ENCODE measurements at places on chromosomes 3 and 15.

- no peak for DNase-seq
These were observed 43.8 kb upstream of the SLC25A26 start for GRCh38 chr3:66177026-66177425.

GRCh38 chr3:183211352-183211751 lies 41.7 kb upstream of the B3GNT5 start:
- no peak for DNase-seq

DNA sequence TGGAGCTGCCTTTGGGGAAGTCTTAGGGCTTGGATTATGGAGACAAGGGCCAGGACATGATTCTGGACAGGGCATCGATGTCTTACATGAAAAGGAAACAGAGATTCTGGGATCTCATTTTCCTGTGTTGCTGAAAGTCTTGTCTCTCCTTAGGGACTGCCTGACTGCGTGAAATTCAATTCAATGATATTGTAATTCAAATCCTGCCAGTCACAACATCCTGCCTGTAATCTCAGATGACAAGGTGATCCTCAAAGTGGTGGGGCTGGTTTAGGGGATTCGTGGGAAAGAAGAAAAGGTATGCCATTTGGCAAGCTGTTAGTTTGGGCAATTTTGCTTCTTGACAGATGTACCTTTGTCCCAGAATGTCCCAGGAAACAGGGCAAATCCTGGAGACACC lies 129.1 kb downstream of the KBTBD8 start:
- DNase-seq = no peak

- no peak for DNase-seq
These were observed 140.9 kb upstream of the ROPN1 start for GRCh38 chr3:124132813-124133212.

GRCh38 chr3:79960594-79960993 lies 192.8 kb upstream of the ROBO1 start:
- no peak for DNase-seq

DNA sequence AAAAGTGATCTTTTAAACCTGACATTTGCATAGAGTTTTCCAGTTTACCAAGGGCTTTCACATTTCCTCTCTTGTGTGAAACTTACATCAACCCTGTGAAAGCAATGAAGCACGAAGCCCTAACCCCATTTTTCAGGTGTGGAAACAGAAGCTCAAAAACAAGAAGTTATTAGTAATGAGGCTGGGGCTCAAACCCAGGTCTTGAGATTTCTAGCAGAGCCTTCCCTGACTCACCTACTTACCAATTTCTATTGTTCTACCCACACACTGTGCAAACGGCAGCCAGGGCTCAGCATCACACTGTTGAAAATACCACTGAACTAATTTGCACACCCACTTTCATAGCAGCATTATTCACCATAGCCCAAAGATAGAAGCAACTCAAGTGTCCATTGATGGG lies 117.8 kb upstream of the IGF1R start:
- DNase-seq = no peak

DNA sequence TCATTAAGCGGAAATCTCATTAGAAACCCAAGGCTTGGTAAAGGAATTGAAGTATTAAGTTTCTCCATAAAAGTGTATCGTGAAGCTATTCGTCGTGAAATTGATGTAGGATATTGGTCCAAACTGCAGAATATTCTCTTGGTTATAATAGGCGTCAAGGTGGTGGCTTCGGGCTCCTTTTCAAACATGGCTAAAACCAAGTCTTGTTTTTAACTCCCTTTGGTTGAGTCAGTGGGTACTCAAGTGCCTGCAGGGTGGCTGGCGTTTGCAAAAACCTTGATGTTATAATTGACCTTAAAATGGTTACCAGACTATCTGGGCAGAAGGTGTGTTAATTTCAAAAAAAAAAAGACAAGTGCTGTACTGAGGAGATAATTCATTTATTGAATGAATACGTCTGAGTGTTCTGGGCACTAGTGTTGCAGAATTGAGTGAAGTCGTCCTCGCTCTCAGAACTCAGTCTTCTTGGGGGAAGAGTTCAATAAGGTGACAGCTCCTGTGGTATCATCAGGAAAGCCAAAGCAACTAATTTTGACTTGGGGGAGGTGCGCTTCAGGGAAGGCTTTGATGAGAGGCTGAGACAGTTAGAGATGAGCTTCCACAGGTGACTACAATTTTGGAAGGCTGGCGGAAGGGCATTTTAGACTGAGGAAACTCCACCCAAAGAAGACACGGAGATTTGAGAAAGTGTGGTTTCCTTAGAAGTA lies 1.5 kb downstream of the UBE2Q2 start:
- no peak for DNase-seq

DNA sequence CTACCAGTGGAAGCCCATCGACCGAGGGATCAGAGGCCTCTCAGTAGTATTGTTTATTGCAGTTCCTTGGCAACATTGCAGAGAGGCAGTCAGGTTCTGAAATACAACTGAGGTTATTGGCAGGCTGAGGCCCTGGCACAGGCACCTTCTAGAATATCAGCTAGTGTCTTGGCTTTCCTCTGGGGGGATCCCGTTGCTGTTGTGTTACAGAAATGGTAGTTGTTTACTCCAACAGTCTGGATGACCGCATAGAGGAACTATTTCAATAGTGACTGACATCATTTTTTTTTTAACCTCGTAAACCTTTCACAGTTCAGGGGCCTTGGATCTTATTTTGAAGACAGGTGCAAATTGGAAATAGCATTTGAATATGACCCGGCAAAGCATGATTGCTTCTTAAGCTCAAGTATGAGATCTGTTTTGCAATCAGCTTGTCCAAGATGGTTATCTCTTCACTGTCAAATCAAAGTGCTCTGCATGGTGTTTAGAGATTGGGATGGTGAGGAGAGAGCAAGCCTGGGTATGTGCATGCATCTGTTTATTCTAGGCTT lies 63.9 kb downstream of the PGPEP1L start:
- DNase-seq = no peak

DNA sequence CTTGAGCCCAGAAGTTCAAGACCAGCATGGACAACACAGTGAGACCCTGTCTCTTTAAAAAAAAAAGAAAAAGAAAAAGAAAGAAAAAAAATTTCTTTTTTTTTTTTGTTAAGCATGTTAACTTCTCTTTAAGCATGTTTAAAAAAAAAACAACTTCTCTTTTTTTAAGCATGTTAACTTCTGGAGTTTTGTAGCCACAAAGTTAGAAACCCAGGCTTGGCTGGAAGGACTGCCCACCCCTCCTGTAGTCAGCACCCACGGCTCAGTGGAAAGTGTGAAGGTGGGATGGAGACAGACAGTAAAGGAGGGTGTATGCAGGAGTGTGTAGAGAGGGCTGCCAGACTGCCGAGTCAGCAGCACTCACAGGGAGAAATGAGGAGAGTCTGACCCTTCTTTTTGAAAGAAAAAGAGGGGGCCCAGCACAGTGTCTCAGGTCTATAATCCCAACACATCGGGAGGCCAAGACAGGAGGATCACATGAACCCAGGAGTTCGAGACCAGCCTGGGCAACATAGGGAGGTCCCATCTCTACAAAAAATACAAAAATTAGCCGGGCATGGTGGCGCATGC lies 33.2 kb downstream of the GOLGA8S start:
- no peak for DNase-seq

DNA sequence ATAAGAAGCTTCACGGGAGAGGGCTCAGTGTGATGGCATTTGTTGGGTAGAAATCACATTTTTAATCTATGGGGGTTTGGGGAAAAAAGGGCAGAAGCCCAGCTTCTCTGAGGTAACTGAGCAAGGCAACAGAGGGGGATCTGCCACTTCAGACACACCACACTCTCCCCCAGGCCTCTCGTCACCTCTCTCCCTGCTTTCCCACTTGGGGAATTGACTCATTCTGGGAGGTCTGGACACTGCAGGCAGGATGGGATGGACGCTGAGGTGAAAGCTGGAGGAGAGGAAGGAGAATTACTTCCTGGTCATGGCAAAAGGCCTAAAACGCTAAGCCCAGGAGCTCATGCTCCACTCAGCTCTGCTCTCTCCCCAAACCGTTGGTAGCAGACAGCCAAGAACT lies 33.2 kb downstream of the MYO5C start:
- no peak for DNase-seq

DNA sequence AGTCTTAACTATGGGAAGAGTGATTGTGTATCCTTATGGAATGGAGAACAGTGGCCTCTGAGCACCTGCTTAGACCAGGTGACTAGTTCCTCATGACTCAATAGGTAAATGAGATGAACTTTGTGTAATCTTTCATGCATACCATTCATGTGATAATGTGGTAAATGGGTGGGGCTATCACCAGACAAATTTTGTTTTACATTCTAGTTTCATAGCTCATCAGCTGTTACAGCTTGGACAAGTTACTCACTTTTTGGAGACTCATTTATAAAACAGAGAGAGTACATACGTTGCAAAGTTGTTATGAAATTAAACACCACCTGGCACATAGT lies 103.7 kb upstream of the TGFBR2 start:
- DNase-seq = no peak

DNA sequence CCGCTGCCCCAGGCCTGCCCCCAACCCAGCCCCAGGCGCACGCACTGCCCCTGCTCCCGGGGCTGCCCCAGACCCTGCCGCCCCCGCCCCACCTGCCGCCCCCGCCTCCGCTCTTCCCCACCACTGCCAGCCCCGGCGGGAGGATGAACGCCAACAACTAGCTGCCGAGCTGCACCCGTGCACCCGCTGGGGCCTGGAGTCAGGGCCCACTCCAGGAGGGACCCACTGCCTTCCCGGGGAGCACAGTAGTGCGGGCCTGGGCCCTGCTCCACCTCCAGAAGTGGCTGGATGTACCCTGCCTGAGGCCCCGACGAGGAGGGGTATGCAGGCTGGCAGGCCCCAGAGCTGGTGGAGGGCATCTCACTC lies 10.9 kb downstream of the ZBTB47 start:
- DNase-seq = no peak

DNA sequence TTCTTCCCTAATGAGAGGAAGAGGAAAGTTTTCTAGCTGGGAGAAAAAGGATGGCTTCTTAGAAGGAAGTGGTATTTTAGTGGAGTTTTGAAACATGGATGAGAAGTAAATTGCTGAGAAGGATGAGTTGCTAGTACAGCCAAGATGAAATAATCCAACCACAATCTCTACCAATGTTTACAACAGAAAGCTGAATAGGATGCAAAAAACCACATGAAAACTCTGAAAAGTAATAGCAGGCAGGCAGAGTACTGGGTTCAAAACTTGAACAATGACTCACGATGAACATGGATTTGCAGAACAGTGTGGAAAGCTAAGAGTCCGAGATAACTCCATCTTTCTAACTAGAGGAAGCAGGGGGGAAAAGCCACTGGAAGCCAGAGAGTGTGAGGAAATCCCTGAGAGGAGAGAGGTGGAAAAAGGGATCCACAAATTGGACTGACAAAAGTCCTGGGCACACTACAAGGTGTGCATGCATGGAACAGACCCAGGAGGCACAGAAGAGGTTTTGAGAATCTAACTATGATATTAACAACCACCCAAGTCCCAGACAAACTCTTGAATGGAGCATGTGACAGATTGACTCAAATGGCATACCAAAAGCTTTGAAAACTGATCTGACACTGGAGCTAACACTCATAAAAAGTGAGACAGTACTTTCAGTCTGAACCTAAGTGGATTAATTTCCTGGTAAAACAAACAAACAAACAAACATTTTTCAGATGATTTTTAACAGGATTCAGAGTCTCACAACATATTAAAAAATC lies 76.7 kb downstream of the ST6GAL1 start:
- DNase-seq = no peak

DNA sequence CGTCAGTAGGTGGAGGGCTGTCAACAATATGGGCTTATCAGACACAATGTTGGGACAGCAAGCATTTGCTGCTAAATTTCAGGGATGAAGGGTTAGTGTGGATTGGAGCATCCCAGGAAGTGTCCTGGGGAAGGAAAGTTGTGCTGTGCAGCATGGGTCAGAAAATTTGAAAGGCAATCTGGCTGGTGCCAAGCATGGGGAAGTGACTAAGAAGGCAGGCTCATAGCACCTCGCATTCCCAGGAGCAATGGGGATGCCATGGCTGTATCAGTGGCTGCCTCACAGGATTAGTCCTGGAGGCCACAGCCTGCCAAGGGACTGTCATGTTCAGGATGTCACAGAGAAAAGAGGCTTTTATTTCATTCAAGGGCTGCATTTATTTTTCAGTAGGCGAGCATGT lies 322.4 kb upstream of the TRIM42 start:
- no peak for DNase-seq

DNA sequence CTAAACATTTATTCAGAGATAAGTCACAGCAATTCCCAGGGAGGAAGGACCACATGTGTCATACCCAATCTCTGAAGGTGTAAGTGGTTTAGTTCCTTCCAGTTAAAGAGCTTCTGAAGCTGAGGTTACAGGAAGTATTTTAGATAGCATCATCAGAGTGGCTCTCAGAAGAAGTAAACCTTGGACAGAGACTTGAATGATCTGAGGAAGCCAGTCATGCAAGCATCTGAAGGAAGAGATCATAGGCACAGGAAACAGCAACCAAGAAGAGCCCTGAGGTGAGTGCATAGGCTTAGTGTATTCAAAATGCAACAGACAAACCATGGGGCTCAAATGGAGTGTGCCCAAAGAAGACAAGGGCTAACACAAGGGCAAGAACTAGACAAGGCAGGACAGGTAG lies 210.3 kb downstream of the ULK4 start:
- DNase-seq = no peak

GRCh38 chr15:90396321-90396720 lies 8.3 kb downstream of the IQGAP1 start:
- no peak for DNase-seq

DNA sequence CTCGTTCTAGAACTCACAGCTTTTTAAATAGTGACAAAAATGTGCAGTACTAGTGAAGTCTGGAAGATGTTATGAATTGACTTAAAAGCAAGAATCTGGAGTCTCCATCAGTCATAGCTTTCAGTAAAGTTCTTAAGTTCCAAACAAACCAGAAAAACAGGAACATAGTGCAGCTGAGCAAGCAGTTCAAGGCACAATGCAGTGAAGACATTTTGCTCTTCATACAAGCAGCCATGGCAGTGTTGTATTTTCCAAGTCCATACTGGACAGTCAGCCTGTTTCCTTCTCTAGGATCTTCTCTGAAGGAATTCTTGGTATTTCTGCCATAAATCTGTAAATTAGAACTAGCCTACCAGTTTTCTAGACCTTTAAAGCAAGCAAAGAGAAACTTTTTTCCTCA lies 90.5 kb downstream of the LRRC28 start:
- DNase-seq = no peak

DNA sequence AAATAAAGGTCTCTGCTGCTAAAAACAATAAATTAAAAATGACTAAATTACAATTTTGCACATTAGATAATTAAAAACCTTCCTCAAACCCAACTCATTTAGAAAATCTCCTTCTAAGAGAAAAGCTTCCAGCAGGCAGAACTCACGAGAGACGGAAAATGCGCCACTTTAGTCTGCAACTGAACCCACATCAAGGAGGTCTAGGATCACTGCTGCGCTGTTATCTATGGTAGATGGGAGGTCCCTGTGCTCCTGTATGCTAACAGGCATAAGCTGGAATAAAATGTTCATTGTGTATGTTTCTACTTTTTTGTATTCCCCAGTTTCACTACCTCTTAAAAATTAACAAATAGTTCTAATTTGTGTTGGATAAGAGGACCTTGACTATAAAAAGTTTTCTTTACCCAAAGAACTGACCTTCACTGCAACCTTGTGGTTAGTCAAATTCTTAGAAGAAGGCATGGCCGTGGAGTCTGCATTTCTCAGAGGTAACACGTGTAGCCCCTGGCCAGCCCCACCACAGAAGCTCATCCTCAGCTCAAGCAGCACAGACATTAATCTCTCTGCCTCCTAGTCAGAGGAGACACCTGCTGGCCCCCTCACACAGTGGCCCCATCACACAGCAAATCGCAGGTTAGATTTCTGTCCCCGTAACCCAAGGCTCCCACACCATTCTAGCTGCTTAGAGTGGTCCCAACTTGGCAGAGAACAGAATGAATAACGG lies 22.3 kb downstream of the STIMATE start:
- DNase-seq = no peak
